ENCODE measurements at places on chromosomes 13 and 19.

GRCh38 chr13:50993934-50994333 lies 84.3 kb downstream of the RNASEH2B start:
- no peak for DNase-seq

DNA sequence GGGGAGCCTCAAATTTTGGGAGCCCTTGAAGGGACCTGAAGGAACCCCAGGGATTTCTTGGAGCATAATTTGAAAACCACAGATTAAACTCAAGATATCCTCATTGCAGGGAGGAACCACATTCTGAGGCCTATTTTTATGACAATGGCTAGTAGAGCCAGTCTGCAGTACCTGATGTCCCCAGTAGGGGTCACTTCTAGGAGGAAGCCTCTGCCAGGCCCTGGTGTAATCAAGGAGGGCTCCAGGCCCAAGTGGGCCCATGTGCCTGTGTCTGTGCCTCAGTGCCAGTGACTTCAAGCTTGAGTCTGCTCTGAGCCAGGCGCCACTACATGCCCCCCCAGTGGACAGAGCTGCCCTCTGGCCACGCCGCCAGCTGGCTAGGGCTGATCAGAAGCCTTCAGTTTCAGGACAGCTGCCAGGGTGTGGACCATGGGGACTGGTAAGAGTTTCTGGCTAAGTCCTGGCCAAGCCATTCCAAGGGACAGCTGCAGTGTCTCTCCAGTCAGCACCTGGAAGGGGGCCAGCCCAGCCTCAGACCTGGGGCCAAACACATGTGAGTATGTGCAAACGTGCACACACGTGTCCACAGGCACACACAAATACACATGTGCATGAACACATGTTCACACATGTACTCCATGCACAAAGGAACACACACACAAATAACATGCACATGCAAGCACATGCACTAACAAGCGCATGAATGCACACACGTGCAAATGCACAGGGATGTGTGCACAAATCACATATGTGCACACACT lies 20.5 kb upstream of the SLC7A10 start:
- peak; percentile 22 for DNase-seq

- DNase-seq = no peak
These were observed 1346.8 kb downstream of the UQCRFS1 start for GRCh38 chr19:27865927-27866777.

DNA sequence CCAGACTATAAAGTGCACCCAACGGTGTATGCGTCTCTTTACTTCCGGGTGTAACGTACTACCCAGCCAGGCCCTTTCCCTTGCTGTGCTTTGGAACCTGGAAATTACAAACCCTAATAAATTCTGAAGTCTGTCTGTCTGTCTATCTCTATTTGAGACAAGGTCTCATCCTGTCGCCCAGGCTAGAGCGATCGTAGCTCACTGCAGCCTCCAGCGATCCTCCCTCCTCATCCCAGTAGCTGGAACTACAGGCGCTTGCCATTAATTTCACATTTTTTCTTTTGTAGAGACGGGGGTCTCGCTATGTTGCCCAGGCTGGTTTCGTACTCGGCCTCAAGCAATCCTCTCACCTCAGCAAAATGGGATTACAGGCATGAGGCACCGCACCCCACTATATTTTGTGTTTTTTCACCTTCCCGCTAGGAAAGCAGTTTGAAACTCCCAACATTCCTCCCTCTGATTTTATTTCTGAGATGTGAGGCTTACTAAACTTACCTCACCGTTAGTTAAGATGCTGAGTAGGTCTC lies 469 bp upstream of the RNF6 start:
- DNase-seq = no peak

Data from RPMI7951 (cell line).